ENCODE measurements at places on chromosomes 4 and X.

GRCh38 chr4:61782133-61782532 lies 582.0 kb downstream of the ADGRL3 start:
- DNase-seq, result no peak

- no peak for DNase-seq
Observed at GRCh38 chr4:159483110-159483781, 380.4 kb downstream of the RAPGEF2 start.

DNA sequence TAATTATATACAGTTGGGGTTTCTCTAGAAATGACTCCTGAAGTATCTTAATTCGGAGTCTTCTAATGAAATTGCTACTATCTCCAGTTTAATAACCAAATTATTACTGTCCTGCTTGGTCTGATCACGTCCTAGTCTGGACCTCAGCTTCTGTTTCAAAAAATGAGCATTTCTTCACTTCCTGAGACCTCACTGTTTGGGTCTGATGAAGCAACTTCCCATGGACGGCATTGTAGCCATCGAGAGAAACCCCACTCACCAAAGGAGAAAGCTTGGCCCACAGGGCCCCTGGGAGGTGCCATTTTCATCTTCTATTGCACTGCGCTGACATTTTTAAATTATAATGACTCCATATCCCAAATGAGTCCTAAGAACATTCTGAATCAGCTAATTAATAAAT lies 178.0 kb downstream of the MGST2 start:
- no peak for DNase-seq

DNA sequence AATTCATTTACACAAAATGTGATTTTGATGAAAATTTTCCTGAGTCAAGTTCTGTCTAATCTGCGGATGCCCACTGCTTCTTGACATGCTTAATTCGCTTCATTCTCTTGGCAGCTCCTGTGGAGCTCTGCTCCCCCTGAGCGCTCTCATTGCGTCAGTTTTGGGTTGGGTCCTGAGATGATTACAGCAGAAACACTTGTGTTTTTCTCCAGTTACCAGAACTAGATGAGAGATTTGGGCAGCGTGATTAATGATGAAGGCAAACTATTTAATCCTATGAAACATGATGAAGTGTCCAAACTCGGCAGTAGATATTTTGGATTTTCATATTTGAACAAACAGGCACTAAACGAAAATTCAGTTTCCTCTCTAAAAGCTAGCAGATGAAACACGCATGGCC lies 4.2 kb upstream of the CXCL1 start:
- DNase-seq, result no peak

GRCh38 chr4:8400632-8401325 lies 39.7 kb downstream of the ACOX3 start:
- no peak for DNase-seq

DNA sequence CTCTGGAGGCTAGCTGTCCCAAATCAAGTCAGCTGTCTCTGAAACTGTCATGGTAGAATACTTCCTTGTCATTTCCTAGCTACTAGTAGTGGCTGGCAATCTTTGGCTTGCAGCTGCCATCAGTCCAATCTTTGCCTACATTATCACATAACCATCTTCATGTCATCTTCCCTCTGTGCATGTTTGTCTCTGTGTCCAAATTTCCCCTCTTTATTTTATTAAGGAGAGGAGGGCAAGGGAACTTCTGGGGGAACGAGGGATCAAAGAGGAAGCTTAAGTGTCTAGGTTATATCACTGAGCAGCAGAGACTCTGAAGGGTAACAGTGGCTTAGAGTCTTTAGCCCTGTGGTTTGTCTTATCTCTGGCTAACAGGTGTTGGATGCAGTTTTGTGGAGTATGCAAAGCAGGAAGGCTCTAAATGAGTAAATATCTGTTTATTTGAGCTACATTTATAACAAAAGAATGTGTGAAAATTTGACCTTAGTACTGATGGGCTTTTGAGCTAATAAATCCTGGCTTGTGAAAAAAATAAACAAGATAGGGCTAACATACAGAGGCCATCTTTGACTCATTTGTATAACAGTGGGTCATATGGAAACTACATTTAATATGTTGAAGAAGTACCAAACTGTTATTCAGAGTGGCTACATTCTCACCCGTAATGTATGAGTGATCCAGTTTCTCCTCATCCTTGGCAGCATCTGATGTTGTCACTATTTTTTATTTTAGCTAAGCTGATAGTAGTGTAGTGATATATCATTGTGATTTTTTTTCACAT lies 49.4 kb upstream of the ENOX2 start:
- DNase-seq, result no peak

- DNase-seq, result no peak
Observed at GRCh38 chr4:1242506-1243450, 6.2 kb downstream of the CTBP1 start.

- DNase-seq, result no peak
Observed at GRCh38 chr4:6474053-6474568, 1.7 kb upstream of the PPP2R2C start.

- no peak for DNase-seq
Observed at GRCh38 chr4:54172156-54172555, 56.9 kb upstream of the PDGFRA start.

DNA sequence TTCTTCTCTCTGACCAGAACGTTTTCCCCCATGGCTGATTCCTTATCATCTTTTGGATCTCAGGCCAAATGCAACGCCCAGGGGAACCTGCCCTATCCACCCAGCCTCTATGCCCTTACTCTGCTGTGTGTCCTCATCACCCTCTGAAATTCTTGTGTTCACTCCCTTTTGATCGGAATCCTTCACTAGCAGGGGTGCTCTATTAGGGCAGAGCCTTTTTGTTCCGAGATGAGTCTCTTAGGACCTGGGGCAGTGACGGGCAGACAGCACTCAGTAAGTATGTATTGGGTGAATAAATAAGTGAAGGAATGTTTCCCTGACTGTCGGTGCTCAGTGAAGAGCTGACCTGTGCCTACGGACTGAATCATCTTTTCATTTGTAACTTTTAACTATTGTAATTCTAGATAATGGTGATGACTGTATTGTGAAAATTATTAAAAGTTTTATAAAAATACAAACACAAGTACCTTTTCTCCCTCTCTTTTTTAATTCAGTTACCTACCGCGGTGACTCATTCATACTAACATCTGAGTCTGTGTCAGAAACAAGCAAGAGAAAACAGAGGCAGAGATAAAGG lies 4.8 kb upstream of the TENM3 start:
- DNase-seq, result no peak

DNA sequence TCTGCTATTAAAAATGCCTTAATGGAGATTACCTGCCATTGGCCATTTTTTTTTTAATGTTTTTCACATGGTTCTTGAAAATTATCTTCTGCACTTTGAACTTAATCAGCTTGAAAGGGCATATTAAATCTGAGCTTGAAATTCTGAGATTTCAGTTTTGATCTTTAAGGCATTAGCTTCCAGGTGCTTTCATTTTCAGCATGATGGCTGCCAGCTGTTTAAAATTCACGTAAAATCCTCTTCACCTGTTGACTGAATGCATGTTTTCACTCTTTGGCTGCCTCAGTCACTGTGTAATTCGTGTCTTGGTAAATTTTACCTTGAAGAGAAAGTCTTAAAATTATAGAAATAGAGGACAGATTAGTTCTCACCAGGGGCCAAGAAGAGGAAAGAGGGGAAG lies 39.6 kb downstream of the SMAD1 start:
- DNase-seq, result no peak

DNA sequence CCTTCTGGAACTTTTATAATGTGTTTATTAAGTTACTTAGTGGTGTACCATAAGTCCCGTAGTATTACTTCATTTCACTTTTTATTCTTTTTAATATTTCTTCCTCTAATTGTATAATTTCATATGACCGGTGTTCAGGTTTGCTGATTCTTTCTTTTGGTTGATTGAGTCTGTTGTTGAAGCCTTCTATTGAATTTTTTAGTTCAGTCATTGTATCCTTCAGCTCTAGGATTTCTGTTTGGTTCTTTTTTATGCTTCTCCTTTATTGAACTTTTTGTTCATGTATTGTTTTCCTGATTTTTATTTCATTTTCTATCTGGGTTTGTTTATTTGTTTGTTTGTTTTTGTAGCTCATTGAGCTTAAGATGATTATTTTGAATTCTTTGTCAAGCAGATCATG lies 8.8 kb downstream of the CEP44 start:
- no peak for DNase-seq

GRCh38 chr4:15562114-15562513 lies 92.4 kb downstream of the CC2D2A start:
- DNase-seq, result no peak

- DNase-seq, result no peak
Observed at GRCh38 chr4:101115887-101116286, 231.4 kb downstream of the PPP3CA start.

DNA sequence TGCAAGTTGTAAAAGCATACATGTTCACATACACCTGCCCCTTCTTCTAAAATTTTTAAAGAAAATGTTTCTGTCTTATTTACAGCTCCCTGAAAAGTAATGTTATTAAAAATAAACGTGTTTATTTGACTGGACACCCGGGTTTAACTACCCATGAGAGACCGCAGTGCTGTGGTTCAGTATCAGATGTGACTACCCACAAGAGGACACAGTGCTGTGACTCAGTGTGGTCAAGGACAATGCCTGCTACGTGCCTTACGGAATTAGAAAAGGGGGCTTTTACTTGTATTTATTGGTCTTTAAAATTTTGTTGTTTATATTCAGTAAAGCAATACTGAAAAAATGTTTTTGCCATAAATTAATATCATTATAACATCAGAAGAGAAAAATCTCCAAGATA lies 641.4 kb downstream of the TRIML1 start:
- DNase-seq, result no peak

- no peak for DNase-seq
Observed at GRCh38 chr4:101074326-101074725, 273.0 kb downstream of the PPP3CA start.

- no peak for DNase-seq
Observed at GRCh38 chr4:33302321-33302720, 2582.2 kb downstream of the PCDH7 start.
